Left hindlimb (tissue), 1 donor: ENCODE measurements at places on chromosomes 2 and 18.

GRCh38 chr2:190210471-190210870, 109.2 kb downstream of the HIBCH start:
- no peak for DNase-seq

GRCh38 chr2:236352761-236353593, 88.8 kb upstream of the ASB18 start:
- DNase-seq = no peak

DNA sequence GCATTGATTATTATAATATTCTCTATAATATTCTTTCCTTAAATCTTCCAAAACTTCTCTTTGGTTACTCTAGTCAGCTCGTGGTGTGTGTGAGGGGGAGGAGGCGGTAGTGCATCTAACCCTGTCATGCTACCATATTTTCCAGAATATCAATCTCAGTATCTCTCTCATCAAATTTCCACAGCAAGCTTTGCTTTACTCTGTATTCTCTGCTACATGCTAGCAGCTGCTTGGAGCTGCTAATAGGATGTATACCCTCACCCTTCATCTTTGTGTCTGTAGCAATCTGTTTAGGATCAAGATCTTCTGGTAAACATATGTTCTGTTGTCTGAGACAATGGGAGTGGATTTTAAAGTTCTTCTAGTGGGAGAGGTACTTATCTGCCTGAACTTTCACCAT, 303.8 kb upstream of the KLHL14 start:
- no peak for DNase-seq

- DNase-seq = no peak
Measured at GRCh38 chr2:163808406-163808805, 72.6 kb upstream of the FIGN start.

GRCh38 chr2:239293775-239294430, 106.9 kb downstream of the HDAC4 start:
- DNase-seq = peak; percentile 12

DNA sequence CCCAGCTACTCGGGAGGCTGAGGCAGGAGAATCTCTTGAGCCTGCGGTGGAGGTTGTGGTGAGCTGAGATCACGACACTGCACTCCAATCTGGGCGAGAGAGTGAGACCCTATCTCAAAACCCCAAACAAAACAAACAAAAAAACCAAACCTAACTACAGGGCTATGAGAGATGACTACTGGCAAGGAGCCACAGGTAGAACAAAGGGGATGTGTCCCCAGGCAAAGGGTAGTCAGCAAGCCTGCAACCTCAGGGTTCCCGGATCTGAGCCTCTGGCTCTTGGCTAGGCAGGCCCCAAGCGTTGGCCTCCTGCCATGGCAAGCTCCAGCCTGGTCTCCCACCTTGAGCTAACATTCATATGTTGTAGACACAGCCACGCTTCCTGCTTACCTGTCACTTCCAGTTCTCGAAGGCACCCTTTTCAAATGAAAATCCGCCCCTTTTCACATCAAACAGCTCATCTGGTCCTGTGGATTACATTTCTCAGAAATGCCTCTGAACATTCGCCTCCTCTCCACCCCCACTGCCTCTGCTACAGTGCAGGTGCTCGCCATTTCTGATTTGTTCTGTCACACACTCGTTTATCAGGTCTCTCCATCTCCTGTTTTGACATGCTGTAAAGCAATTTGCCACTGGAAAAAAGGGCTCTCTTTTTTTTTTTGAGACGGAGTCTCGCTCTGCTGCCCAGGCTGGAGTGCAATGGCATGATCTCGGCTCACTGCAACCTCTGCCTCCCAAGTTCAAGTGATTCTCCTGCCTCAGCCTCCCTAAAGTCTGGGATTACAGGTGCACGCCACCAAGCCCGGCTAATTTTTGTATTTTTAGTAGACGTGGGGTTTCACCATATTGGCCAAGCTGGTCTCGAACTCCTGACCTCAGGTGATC, 13.1 kb upstream of the ACTR3 start:
- DNase-seq = no peak

DNA sequence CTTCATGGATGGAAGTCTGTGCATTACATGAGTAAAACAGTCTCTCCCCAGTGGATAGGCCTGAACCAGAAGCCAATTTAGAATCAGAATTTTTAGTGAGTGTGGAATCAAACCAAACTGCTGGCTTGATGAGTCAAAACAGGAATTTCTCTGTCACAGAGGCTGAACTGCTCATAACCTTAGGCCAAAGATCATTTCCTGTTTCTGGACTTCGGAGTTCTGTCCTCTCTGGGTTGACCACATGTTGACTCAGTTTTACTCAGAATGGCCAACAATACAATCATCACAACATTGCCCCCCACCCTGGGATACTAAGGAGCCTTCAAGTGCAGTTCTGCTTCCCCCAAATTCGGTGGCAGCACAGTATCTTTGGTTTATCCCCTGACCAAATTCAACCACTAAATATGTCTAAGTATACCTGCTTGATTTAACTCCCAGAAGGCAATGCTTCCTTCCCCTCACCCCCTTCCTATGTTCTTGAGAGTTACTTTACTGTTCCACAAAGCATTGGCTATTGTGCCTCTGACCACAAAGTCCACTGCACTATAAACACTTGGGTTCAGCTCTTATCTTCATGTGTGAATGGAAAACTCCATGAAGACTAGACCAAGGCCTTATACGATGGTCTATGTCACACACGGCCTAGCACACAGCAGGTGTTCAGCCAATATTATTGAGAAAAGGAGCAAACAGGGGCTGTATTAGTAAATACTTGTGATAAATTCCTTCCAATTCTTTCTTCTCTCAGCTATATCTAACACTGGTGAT, 67.8 kb downstream of the NXPH2 start:
- DNase-seq = no peak

GRCh38 chr18:6776188-6776587, 46.7 kb downstream of the ARHGAP28 start:
- DNase-seq = peak; percentile 74

DNA sequence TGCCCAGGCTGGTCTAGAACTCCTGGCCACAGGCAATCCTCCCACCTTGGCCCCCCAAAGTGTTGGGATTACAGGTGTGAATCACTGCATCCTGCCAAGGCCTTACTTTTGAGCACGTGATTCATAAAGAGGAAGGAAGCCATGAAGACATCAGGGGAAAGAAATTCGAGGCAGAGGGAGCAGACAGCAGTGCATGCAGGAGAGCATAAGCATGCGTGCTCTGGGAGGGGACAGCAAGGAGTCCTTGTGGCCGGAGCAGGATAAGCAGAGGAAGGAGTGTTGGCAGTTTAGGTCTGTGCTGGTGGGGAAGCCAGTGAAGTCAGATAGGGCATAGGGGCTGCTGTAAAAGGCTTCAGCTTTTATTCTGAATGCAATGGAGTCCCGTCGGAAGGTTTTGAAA, 400.5 kb upstream of the RAB12 start:
- no peak for DNase-seq

- DNase-seq = no peak
Measured at GRCh38 chr2:221514305-221515040, 57.6 kb downstream of the EPHA4 start.

- no peak for DNase-seq
Measured at GRCh38 chr18:4524096-4524495, 69.0 kb upstream of the DLGAP1 start.

- DNase-seq = no peak
Measured at GRCh38 chr2:216810399-216811160, 49.3 kb downstream of the TNP1 start.

- no peak for DNase-seq
Measured at GRCh38 chr2:74080346-74080745, 67.4 kb downstream of the BOLA3 start.

DNA sequence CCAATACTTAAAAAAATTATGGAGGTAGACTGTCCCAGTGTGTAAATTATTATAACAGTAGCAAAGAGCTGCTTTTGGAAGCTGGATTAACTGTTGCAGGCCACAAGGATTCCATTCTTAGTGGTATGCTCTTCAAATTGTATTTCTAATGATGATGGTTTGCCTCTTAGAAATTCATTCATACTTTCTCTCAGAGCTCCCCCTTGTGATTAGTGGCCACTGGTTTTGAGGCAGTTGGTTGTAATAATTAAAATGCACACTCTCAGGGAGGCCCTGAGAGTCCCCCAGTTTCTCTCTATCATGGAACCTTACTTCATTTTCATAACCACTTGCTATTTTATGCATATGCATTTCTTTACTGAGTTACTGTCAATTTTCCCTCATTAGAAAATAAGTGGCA, 122.5 kb downstream of the PLA2R1 start:
- no peak for DNase-seq

- DNase-seq = no peak
Measured at GRCh38 chr2:193112986-193113385, 918.3 kb upstream of the TMEFF2 start.

GRCh38 chr18:47912343-47912742, 18.1 kb downstream of the SMAD2 start:
- DNase-seq = no peak

- DNase-seq = no peak
Measured at GRCh38 chr2:52698408-52698807, 1069.2 kb upstream of the CHAC2 start.

- DNase-seq = no peak
Measured at GRCh38 chr18:7666195-7666776, 99.2 kb downstream of the PTPRM start.

DNA sequence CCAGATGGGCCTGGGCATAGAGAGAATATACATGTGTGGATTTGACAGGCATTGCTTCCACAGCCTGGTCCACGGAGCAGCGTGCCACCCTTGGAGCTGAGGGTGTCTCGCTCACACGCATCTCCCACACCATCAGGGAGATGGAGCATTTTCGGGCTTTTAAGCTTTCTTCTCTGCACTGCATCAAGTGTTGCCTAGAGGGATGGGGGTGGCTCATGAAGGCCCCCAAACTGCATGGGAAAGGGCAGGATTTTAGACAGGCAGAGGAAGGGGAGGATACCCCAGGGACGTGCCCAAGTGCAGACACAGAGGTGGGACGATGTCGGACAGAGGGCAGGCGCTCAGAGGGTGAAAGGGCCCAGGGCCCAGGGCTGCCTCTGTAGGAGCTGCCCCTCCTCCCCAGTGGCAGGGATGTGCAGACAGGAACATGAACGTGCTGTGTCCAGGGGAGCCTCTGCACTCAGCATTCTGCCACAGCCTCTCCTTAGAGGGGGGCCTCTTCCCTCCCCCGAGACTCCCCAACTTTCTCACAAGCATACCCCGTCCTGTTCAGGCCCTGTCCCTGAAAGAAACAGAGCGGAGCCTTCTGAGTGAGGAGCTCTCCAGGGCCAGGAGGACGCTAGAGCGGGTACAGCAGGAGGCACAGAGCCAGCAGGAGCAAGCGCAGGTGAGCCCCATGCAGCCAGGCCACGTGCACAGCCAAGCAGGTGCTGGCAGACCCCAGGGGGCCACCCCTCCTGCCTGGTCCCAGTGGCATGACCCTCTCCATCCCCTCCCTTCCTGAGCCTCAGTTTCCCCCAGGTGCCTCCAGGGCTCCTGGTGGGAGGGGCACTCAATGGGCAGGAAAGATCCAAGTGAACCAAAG, 42.9 kb upstream of the SNED1 start:
- DNase-seq = peak; percentile 11
